Neural crest cell (in vitro differentiated cells): ENCODE measurements at places on chromosomes 1 and 21.

DNA sequence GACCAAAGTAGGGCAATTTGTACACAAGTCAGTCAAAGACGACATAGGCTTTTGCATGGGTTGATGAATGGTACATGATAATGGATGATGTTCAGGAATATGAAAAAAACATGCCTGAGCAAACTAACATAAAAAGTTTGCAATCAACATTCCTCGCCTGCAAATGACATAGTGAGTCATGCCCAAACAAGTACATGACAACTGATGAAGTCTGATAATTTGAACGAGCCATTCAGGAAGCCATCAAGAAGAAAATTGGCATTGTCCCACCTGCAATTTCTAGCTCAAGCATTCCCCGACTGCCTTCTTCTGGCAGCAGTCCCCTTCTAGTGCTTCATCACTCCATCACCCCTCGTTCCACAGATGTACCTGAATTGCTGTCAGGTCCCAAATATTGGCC, 118.4 kb upstream of the NR5A2 start:
- no peak for DNase-seq

- DNase-seq, result no peak
Measured at GRCh38 chr1:76086597-76086996, 12.1 kb downstream of the ST6GALNAC3 start.

DNA sequence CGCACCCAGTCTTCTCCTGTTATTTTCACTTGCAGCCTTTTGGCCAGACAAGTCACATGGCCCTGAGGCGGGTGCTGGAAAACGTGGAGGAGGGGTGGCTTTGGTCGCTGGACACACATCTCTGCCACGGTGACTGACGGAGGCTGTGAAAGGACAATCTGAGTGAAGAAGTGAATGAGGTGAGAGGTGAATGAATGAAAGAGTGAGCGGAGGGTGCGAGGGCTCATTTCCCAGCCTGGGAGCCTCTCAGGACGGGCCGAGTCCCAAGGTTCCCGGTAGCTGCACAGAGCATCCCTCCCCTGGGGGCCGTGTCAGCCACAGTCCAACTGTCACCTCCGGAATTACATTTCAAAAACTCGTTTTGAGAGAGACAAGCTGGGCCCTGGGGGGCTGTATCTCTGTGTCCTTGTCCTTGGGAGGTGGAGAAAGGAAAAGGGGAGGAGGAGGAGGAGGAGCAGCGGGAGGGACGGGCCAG, 89.6 kb downstream of the UBIAD1 start:
- DNase-seq, result no peak

DNA sequence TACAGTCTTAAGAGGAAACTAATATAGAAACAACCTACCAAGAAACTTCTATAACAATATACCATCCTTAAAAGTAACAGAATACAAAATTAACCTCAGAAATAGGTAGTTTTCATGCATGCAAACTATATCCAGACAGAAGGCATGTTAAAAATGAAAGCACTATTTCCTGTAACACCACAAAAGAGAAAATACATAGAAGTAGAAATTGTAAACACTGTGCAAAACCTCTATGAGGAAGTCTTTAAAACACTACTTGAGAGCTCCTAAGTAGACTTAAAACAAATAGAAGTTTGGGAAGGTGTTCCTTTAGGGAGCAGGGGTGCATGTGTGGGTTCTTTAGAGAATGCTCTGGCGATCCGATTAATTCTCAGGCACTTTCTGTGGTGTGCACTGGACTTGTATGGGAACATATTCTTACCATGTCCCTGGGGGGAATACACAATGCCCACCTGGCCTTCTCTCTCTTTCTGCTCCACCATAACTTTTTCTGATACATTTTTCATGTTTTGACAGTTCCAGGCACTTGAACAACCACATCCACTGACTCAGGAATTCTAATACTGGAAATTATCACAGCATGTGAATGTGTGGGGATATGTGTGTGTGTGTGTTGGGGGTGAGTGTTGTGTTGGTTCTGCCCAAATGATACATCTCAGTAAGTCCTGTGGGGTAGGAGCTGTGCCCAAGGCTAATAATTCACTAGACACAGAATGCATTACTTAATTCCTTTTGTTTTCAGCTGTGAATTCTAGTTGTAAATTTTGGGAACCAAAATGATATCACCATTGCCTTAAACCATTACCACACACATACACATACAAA, 866.3 kb upstream of the B3GALT2 start:
- no peak for DNase-seq

DNA sequence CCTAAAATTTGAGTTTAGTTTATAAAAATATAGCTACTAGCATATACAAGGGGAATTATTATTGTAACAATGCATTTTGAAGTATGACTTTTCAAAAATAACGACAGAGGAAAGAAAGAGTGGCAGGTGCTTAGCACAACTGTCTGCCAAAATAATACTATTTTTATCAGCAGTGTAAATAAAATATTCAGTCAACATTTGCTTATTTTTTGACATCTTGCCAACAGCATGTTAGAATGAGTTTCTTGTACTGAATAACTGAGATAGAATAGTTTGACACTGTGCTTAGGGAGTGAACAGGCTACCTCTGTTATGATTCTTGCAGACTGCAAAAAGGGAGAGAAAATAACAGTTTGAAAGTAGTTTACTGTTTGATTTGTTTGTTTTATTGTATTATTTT, 909.8 kb downstream of the BRINP3 start:
- no peak for DNase-seq

- DNase-seq, result no peak
Measured at GRCh38 chr1:67953301-67953700, 97.1 kb downstream of the DIRAS3 start.

DNA sequence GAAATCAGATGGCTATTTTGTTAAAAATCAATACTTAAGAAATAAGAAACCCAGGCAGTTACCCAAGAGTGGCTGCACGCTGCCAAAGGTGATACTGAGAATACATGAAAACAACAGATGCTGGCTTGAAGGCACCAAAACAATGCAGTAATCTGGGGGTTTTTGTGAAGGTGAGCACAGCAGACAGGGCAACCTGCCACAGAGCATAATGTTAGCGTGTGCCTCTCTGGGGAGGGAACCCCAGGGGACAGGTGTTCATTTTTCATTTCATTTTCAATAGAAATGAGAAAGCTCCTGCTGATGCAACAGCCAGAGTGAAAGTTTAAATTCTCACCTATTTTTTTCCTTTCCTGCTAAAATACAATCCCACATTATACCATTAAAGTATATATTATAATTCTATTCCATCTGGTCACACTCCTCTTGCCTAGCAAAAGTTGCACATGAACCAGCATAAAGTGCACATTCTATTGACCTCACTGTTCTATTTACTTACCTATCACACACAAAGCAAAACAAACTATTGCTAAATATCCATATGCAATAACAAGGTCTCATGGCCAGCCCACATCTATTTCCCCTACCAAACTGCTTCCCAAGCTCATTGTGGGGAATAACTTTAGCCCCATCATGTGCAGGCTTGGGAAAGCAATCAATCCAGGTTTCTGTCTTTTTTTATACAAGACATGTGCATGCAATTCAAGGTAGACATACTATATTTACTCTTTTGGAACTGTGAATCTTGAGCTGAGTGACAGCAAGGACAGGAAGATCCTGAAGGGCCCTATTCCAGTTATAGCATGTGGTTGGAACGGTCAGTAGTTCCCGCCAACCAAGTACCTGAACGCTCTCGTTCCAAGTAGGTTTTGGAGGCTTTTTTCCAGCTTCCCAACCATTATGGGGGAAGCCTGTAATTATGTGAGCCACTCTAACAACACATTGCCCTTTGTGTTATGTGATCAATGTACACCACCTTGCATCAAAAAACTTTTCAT, 173.6 kb downstream of the RERE start:
- no peak for DNase-seq

DNA sequence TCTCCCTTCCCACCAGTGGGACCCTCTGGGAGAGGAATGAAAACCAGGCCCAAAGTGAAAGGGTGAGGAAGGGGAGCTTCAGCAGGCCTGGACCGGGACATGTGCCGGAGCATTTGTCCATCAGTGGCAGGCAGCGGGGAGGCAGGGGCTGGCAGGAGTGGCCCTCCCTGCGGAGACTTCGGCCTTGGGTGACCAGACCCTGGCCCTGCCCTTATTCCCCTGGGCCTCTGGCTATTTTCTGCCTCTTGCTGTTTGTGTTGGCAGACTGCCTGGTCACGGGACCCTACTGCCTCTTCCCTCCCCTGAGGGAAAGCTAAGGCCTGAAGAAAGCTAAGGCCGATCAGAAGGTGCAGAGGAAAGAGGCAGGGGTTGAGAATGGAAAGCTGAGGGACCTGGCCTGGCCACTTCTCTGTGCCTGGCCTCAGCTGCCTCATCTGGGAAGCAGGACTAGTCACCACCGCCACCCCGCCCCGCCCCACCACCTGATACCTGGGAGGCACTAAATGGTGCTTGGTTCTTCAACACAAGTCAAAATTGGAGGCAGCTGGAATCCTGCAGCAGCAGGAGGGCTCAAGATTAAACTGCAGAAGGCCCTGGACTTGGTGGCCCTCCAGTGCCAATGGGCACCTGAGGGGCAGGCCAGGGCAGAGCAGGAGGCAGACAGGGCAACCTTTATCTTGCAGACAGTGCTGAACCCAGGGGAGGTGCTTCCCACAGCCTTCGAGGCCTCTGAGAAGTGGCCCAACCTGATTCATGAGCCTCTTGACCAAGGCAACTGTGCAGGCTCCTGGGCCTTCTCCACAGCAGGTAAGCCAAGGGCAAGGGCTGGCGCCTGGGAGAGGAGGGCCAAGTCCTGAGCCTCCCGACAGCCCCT, 7.9 kb downstream of the TINAGL1 start:
- DNase-seq, result no peak

GRCh38 chr1:11515368-11516300, 36.7 kb downstream of the DISP3 start:
- DNase-seq, result no peak

DNA sequence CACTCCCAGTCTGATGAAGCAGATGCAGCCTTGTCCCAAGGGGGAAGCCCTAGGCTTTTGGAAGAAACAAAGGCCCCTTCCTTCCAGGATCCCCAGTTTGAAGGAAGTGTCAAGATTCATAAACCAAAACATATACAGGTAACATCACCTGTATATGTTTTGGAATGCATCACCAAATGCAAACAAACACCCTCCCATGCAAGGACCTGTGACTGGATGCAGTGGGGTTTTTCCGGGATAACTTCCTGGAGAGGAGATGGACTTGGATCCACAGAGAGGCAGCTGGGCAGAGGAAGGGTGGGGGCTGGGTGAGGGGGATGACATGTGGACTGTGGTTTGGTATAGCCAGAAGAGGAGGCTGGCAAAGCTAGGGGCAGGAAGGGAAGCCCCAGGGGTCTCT, 1.5 kb upstream of the PLA2G2F start:
- no peak for DNase-seq

DNA sequence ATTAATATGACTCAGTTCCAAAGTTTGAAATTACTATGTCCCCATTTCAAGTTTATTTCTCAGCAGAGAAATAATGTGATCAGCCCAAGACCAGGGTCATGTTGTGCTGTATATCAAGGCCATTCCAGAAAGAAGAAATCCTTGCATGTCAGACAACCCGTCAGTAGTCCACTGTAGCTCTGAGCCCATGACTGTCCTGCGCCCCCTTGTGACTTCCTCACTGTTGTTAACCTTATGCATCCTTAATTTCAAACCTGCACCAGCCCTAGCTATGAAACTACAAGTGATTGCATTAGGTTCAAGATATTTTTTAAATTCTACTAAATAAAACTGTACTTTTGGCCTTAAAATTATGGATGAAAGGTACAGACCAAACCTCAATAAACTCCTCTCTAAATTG, 133.0 kb downstream of the LRRC7 start:
- peak; percentile 39 for DNase-seq

GRCh38 chr1:108121358-108122143, 78.6 kb downstream of the SLC25A24 start:
- no peak for DNase-seq

GRCh38 chr1:158146739-158147138, 34.0 kb upstream of the CD1D start:
- no peak for DNase-seq
